ENCODE measurements at places on chromosomes 12 and 14.

DNA sequence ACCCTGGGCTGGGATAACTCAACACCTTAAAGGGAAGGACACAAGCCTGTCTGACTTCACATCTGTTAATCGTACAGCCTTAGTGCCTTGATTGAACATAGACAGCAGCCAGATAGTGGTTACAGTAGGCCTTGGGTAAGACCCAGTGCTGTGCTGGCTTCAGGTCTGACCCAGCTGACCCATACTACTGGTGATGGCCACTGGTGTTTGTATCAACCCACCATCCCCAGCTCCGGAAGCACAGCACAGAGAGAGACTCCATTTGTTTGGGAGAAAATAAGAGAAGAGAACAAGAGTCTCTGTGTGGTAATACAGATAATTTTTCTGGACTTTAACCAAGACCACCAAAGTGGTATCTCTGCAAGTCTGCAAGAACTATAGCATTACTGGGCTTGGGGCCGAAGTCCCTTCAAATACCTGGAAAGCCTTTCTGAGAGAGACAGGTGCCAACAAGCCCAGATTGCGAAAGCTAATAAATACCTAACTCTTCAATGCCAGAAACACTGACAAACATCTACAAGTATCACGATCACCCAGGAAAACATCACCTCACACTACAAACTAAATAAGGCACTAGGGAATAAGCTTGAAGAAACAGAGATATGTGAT lies 330.1 kb upstream of the GARIN2 start:
- DNase-seq = no peak

DNA sequence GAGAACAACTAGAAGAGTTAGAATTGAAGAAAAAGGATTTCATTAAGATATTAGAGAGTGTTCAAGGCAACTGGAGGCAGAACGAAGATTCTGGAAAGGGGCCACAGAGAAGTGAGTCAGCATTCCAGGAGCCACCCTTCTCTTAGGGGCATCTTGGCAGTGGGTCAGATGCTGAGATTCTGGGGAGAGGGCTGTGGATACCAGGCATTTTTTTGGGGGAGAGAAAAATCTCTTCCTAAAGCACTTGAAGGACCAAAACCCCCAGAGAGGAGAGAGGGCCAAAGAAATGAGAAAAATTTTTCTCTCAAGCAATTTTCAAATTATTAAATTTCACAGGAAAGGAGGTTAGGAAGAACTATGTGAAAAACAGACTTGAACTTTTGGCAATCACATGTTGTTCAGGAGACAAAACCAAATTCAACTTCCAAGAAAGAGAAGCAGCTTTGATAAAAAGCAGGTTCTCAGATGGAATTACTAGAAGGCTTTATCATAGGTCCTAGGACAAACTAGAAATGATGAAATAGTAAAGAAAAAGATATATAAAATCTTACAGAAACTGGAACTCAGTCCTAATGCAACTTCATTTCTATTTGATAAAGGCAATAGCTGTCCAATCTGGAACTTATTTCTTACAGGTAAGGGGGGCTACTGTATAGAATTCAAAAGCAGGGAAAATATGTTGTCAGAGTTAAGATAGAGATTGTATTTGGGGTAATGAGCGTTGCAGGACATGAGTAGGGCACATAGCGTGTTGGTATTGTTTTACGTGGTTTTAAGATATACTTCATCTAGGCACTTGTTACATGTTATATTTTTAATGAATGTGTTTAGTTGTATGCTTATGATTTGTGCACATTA lies 1.1 kb upstream of the CLEC2D start:
- no peak for DNase-seq

- no peak for DNase-seq
These were observed 243.0 kb upstream of the PDE3A start for GRCh38 chr12:20125276-20125798.

GRCh38 chr12:94689002-94689645 lies 38.8 kb upstream of the TMCC3 start:
- no peak for DNase-seq

- DNase-seq = no peak
These were observed 22.8 kb downstream of the UTP20 start for GRCh38 chr12:101302741-101303140.

DNA sequence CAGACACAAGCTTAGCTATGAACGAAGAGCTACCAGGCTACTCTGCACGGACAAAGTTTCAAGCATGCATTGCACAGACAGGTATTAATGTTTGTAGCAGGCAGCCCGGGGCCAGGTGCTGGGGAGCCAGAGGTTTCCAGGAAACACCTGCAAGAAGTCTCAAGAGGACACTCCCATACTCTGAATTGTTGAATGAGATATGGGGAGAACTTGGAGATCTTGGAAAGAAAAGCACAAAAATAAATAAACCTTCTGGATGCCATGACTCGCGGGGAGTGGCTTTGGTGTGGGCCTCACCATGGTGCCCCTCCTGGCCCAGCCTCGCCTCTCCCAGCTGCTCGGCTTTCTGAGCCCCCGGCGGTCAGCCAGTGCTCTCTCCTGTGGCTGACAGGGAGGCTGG lies 186.8 kb downstream of the TTC7B start:
- DNase-seq = no peak

DNA sequence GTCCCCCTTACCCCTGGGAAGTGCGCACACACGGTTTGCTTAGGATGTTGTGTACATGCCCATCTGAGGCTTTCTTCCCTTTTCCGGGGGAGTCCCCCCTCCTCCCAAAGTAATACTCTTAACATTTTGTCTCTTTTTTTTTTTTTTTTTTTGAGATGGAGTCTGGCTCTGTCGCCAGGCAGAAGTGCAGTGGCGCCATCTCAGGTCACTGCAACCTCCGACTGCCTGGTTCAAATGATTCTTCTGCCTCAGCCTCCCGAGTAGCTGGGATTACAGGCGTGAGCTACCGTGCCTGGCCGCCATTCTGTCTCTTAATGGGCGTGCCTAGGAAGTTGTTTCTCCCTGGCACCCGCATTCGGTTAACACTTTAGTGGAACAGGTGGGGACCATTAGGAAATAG lies 4.5 kb upstream of the GMFB start:
- DNase-seq = no peak

- DNase-seq = no peak
These were observed 91.6 kb downstream of the DHRS2 start for GRCh38 chr14:23727566-23728335.

DNA sequence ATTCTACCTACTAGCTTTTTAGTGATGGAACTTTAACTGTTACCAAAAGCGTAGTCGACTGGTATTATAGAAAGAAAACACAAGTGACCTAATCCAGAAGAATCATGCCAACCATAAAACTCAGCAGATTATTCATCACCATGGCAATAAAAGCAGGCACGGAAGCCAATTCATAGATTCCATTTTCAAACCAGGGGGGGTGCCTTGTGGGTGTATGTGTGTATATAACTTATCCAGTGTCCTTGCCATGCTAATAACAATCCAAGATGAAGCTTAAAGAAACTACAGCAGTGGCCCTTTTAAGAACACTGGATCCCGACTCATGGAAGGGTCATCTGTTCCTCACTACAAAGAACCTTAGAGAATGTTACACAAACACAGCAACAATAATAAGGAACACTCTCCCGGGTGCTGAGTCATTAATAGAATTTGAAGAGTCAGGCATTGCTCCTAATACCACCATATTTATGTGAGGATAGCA lies 61.0 kb downstream of the EPS8 start:
- no peak for DNase-seq

GRCh38 chr12:76024102-76024781 lies 7.3 kb downstream of the PHLDA1 start:
- DNase-seq = no peak

DNA sequence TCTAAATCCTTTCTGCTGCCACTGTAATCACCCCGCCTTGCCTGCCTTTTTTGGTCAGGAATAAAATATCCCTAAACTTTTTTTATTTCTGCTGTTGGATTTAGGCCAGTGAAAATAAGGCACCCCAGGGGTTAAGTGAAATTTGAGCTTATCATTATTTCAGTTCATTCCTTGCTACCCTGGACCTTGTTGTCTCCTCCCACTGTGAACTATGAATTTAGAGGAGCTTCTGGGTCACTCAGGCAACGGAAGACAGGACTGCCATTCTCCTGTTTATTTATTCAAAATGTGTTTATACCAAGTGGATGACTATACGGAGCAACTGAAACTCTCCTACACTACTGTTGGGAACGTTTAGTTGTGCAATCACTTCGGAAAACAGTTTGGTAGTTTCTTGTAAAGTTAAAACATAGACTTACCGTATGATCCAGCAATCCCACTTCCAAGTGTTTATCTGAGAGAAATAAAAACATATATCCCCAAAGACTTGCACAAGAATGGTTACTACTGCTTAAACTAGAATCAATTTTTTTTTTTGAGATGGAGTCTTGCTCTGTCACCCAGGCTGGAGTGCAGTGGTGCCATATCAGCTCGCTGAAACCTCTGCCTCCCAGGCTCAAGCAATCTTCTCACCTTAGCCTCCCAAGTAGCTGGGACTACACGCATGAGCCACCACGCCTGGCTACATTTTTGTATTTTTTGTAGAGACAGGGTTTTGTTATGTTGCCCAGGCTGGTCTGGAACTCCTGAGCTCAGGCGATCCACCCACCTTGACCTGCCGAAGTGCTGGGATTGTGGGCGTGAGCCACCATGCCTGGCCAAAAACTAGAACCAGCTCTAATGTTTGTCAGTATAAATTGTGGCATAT lies 2.3 kb upstream of the TRAFD1 start:
- no peak for DNase-seq

GRCh38 chr12:84689638-84690037 lies 223.0 kb downstream of the SLC6A15 start:
- no peak for DNase-seq

- DNase-seq = no peak
These were observed 22.3 kb upstream of the PLEKHH1 start for GRCh38 chr14:67510836-67511235.

- no peak for DNase-seq
These were observed 29.0 kb downstream of the TESC start for GRCh38 chr12:117069926-117070900.

DNA sequence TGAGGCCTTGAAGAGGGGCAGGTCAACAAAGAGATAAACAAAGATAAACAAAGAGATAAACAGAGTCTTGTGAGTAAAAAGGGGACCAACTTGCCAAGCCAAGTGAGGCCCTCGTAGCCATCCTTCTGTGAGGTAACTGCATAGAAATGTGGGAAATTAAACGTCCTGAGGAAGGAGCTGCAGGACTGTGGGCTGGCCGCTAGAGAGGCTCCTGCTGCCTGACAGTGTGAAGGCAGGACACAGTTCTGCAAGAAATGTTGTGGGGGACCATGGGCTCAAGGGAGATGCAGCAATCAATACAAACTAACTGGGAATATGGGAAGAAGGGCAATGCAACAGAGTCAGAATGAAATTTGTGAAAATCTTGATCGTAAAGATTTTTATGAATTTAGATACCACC lies 91.9 kb downstream of the SLC8A3 start:
- DNase-seq = no peak

DNA sequence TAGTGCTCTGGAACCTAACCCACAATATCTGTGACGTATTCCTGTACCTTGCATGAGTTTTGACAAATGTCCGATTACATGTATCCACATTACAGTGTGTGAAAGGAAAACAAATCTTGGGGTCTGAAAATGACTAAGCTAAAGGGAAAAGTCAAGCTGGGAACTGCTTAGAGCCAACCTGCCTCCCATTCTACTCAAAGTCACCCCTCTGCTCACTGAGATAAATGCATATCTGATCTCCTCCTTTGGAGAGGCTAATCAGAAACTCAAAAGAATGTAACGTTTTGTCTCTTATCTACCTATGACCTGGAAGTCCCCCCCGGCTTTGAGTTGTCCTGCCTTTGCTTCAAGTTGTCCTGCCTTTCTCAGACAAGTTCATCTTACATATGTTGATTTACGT lies 34.0 kb upstream of the KIF21A start:
- DNase-seq = no peak

GRCh38 chr12:4720637-4720995 lies 416 bp downstream of the GALNT8 start:
- no peak for DNase-seq

- DNase-seq = no peak
These were observed 174.6 kb downstream of the STXBP6 start for GRCh38 chr14:24875203-24875838.

- DNase-seq = no peak
These were observed 18.4 kb downstream of the ANO6 start for GRCh38 chr12:45234139-45234865.

DNA sequence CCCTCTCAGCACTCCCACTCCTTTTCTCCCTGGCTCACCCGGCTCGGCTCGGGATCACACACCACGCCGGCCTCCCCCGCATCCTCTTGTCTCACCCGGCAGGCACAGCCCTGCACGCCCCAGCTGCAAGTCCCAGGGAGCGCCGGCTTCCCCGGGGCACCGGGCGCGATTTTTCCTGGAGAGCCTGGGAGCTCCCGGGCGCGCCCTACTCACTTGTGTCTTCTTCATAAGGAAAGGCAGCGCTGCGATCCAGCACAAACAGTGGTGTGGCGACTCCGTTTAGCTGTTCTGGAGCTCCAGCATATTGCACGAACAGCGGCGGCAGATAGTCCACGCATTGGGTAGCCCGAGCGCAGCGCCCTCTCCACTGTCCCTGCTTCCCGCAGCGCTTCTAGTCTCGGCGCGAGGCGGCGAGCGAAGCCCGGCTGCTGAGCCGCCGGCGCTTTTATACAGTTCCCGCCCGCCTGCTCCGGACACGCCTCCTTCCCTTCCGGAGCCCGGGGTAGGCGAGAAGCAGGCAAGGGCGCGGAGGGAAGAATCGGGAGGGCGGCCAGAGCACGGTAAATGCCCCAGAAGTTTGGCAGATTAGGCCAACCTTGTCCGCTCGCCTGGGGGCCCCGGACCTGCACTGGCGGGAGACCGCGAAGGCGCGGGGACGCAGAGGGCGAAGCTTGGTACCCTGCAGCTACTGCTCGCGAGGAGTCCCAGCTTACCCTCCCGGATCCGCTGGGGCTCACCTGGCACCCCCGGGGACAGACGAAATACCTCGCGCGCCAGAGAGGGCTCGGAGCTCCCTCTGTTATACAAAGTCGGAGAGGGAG lies at the start of gene KITLG:
Gene KITLG, minus strand, starts transcription at position 421 of the 821 bp plus-strand sequence. Its CDS starts 193 bp downstream, at position 228.
- DNase-seq = no peak

GRCh38 chr14:92531106-92531873 lies 17.7 kb downstream of the RIN3 start:
- DNase-seq = no peak

GRCh38 chr12:70221626-70222025 lies 21.6 kb upstream of the CNOT2 start:
- no peak for DNase-seq

- DNase-seq = no peak
These were observed 316.7 kb upstream of the KITLG start for GRCh38 chr12:88896958-88897357.

GRCh38 chr14:30771595-30771994 lies 102.8 kb upstream of the COCH start:
- no peak for DNase-seq

- no peak for DNase-seq
These were observed 64.8 kb downstream of the DACT1 start for GRCh38 chr14:58702441-58703160.

- DNase-seq = no peak
These were observed 74.1 kb downstream of the MIA2 start for GRCh38 chr14:39307815-39308214.

- DNase-seq = no peak
These were observed 138.7 kb downstream of the MED13L start for GRCh38 chr12:116138781-116139180.

DNA sequence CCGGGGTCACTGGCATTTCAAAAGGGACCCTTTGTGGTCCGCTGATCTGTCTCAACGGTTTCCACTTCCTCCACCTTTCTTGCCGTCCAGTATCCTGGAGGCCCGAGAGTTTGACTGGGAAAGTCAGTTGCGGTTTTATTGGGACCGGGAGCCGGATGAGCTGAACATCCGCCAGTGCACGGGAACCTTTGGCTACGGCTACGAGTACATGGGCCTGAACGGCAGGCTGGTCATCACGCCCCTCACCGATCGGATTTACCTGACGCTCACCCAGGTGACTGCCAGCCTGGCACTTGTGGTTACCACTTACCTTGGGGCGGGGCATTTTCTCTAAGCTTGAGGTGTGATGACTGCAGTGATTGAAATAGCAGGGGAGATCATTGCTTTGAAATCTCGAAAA lies 83.8 kb downstream of the DNAH10 start:
- no peak for DNase-seq
